ENCODE measurements at places on chromosomes 6 and 20.

GRCh38 chr20:7672571-7672970, 267.7 kb downstream of the HAO1 start:
- DNase-seq: no peak

- no peak for DNase-seq
These were observed 57.4 kb upstream of the TFAP2D start for GRCh38 chr6:50655848-50656453.

GRCh38 chr20:2305946-2306345, 10.1 kb downstream of the TGM3 start:
- no peak for DNase-seq

DNA sequence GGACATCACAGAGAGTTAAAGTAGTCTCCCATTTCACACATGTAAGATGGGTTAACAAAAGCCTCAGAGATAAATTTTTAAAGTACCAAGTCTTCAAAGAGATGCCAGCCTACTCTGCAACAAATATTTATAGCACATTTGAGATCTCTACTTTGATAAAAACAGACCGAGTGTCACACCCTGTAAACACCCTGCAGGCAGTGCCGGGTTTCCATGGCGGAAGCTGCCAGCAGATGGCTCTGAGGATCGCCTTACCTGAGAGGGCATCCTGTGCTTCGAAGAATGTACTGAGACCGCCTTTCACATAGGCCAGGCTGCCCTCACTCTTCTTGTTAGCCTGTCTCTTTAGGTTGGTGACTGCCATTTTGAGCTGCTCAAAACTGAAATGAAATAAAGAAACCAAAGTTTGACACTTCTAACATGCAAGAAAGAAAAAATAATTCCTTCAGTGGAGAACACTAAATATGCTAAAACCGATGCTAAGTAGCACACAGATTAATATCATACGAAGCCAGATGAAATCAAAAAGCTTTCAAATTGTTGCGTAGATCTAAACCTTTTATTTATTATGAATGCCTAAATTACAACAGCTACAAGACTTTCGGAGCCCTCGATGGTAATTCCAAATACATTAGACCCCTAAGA, 39.3 kb downstream of the HUS1B start:
- peak; percentile 1 for DNase-seq

- no peak for DNase-seq
These were observed 1.3 kb upstream of the BLOC1S5 start for GRCh38 chr6:8065519-8065911.

DNA sequence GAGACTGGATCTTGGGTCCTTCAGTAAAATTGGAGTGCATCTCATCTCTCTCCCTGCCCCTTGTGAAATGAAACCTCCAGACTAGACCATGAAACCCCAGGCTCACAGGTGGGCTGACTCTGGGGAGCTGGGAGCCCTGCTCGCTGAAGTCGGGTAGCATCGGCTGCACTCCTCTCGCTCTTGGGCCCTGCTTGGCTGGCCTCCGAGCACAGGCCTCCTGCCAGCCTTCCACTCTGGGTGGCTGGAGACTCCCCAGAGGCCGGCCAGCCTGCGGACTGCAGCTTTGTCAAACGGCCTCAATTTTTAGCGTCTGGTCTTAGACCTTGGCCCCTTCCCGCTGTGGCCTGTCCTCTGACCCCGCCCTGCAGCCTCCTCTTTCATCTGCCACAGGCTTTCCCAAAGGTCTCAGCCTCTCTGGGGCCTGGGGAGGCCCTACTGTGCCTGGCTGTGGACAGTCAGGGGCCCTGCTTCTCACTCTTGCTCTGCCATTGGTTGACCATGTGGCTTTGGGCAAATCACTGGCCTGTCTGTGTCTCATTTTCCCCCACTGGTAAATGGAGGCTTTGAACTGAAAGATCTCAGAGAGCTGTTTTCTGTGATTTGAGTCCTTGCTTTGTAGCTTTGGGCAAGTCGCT, 45.1 kb downstream of the SRC start:
- DNase-seq: no peak

DNA sequence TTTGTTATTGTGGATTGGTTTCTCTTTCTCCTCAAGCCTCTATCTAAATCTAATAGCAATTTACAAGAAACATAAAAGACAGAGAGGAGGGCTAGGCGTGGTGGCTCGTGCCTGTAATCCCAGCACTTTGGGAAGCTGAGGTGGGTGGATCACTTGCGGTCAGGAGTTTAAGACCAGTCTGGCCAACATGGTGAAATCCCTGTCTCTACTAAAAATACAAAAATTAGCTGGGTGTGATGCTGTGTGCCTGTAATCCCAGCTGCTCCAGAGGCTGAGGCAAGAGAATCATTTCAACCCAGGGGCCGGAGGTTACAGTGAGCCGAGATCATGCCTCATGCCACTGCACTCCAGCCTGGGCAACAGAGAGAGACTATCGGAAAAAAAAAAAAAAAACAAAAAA, 46.6 kb downstream of the SLC2A12 start:
- no peak for DNase-seq

- no peak for DNase-seq
These were observed 3.6 kb downstream of the GTPBP2 start for GRCh38 chr6:43625393-43625992.

DNA sequence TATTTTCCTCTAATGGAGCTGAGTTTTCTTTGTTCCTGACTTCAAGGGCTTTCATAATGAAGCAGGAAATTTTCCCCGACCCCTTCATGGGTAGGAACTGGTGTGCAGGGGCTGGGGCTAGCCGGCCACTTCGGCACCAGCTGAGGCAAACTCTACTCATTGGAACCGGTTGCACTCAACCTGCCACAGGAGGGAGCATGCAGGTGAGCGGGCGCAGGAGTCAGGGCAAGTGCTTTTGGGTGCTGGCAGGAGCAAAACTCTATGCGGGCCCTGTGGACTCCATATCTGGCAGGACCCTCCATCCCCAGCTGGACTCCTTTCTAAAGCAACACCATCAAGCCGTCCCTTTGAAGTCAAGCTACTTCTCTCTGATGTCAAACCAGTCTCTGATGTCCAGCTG, 244.2 kb downstream of the EPM2A start:
- DNase-seq: no peak

GRCh38 chr6:73085443-73085871, 139.8 kb downstream of the KHDC1L start:
- no peak for DNase-seq

DNA sequence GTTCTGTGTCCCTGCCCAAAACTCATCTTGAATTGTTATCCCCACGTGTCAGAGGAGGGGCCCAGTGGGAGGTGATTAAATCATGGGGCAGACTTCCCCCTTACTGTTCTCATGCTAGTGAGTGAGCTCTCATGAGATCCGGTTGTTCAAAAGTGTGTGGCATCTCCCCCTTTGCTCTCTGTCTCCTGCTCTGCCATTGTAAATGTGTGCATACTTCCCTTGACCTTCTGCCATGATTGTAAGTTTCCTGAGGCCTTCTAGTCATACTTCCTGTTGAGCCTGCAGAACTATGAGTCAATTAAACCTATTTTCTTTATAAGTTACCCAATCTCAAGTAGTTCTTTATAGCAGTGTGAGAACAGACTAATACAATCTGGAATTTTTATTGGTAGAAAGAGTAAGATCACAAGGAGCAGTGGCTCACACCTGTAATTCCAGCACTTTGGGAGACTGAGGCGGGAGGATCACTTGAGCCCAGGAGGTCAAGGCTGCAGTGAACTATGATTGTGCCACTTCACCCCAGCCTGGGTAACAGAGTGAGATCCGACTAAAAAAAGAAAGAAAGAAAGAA, 47.1 kb upstream of the SLC22A16 start:
- no peak for DNase-seq

- DNase-seq: no peak
These were observed 1.5 kb downstream of the TBCC start for GRCh38 chr6:42744351-42744893.

DNA sequence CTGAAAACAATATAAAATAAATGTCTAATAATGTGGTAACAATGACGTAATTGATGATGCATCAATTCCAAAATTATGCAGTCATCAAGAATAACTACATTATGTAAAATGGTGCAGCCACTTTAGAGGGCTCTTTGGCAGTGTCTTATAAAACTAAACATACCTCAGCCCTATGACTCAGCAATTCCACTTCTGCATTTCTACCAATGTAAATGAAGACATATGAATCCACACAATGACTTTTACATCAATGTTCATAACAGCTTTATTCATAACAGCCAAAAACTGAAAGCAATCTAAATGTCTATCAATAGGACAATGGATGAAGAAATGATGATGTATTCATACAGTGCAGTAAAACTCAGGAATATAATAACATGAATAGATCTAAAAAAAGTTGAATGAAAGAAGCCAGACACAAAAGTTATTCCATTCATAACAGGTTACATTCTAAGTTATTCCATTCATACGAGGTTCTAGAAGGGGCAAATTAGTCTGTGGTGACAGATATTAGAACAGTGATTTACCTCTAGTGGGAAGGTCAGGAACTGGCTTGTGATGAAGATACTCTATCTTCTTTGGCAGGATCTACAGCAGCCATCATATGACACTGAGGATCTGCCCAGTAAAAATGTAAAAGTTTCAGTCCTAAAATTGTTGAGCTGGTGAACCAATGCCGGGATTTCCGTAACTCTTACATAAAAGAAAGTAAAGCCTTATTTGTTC, 396.1 kb downstream of the PLCB1 start:
- DNase-seq: no peak

- no peak for DNase-seq
These were observed 23.4 kb upstream of the HLA-DQB1 start for GRCh38 chr6:32689531-32690501.

DNA sequence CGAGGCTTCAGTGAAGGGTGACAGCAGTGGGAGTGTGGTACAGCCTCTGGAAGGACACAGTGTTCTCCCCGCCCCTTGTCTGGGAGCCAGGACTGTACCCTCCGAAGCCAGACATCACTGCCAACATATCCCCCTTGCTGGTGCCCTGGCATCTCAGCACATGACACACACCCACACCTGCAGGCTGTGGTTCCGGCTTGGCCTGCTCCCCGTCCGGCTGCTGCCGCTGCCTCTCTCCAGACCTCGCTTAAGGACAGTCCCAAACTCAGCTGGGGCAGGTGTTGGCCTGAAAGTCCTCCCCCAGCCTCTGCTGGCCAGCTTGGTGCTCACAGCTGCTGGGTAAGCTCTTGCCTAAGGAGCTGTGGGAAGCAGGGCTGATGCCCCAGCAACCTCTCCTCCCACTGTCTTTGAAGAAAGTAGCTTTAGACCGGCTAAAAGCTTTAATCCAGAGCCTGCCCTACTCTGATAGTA, 7.0 kb downstream of the EMILIN3 start:
- DNase-seq: no peak

DNA sequence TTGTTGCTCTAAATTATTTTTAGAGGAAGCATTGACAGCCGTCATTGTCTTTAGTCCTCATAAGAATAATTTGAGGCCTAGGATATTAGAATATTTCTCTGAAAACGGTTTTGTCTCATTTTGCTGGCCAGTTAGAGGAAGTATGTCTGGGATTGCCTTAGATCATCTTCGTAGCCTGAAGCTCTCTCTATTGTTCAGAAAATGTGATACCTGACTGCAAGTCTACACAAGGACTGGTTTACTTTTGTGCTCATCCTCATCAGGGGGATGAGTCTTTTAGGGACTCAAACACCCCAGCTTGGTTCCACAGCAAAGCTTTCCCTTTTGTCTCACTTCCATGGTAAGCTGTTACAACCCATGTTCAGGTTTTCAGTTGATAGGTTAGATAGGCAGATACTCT, 141.8 kb downstream of the FARS2 start:
- DNase-seq: no peak

GRCh38 chr20:2276015-2276414, 19.8 kb upstream of the TGM3 start:
- no peak for DNase-seq

- DNase-seq: no peak
These were observed 433.5 kb downstream of the RFPL4B start for GRCh38 chr6:112780498-112781096.

DNA sequence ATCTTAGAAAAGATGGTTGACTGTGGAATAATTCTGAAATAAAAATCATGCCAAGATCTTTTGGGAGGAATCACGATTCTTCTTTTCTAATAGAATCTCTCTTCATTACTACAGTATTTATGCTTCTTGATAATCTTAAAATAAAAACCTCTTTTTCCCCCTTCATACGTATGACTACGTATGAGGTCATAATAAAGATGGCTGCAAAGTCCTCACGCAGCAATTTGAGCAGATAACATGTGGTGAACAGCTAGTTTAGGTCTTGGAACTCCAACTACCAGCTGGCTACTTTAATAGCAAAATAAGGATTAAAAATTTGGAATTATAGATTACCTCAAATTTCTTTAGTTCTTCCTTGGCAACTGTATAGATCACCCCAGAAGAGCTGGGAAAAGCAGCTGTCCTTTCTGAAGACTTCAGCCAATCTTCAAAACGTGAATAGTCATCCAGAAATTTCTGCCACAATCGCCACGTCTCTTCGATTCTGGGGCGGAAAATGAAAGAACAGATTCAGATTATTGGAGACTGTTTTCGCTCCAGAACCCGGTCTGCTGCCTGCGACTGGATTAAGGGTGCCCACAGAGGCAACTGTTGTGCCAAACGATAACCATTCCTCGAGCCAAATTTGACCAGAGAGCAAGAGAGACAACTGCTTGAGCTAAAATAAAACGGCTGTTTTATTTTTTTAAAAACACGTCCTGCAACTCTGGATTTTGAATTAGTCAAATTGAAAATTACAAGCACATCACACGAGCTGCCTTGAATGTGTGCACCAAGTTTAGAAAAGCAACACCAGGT, 347.3 kb downstream of the ESR1 start:
- DNase-seq: no peak

DNA sequence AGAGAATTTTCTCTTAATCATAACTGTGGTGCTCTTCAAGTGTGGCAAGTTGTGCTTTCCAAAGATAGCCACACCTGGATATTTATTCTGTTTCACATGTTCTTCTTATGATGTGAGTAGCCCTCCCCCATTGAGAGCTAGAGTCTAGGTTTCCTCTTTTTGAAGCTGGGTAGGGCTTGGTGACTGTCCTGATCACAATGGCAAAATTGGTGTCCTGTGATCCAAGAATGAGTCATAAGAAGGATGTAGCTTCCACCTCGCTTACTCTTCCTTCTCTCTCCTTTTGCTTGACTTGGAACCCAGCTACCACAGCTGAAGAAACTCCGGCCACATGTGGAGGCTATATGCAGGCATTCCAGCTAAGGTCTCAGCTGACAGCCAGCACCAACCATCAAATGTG, 7.4 kb upstream of the IGF2R start:
- DNase-seq: no peak

DNA sequence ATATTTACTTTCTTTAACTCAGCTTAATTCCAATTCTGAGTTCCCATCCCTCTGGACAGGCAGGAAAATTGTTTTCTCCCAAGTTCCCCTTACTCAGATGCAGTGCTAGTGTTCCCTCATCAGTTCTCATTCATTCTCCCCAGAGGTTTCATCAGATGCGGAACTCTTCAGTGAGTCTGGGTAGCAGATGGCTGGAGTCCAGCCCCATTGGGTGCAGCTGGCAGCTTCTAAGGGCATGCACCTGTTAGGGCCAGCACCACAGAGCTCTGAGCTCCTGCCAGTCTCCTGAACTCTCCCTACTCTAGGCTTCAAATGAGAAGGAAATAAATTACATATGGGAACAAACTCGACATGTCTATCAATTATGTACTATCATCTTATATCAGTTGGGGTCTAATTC, 76.6 kb downstream of the SOD2 start:
- no peak for DNase-seq
